Epithelial cell of proximal tubule (primary cell): ENCODE measurements at places on chromosomes 1 and 21. TPM values are rescaled to one million over a fixed set of nuclear protein-coding genes. Genes with fewer than 3 reads are reported as not detected.

DNA sequence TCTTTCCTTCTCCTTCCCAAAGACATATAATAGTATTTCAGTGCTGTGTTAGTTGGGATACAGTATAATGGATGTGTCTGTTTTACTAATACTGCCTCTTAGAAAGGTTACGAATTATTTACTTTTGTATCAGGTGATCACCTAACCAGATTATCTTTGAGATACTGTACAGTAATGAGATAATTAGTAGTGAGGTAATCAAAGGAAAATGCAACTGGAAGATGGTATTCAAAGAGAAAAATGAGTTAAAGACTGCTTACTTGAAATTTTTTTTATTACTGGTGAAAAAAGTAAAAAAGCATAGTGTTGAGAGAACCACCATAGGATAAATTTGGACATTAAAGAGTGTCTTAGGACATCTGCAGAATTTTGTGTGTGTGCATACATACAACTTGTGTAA is 10.9 kb downstream of the SMG7 start:
- no peak for DNase-seq

DNA sequence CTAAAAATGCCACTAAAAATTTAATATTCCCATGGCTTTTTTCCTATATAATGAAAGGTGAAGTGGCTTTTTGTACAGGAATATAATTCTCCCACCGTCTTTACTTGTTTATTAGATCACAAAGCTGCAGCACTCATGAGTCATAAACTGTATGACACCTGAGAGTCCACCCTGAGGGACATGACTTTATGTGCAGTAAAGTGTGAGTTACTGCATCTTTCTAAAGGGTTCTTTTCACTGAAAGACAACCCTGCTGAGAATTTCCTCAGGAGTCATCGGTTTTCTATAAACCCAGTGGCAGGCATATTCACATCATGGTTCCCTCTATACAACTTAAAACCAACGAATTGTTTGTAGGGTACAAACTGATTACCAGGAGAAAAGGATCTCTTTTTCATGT is 77.4 kb downstream of the APP start:
- no peak for DNase-seq

DNA sequence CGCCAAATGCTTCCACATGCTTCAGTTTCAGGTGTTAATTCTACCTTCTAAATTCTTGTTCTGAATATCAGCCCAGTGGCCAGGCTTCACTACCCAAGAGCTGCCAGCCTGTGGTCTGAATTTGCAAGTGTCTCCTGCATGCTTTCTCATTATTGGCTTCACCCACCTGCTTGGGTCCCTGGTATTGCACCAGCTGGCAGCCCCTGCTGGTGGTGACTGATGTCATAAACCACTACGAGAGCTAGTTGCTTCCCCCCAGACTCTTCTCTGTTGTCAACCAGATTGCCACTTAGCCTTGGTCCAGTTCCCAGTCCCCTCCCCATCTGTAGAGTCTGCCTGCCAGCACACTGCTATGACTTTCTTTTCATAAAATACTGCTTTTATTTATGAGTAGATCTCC is 197.7 kb upstream of the DUSP10 start:
- no peak for DNase-seq

- DNase-seq = no peak
Measured at GRCh38 chr1:33143698-33144097, 38.1 kb downstream of the TRIM62 start.

- DNase-seq = no peak
Measured at GRCh38 chr21:45852886-45853400, 128.6 kb upstream of the COL6A1 start.

DNA sequence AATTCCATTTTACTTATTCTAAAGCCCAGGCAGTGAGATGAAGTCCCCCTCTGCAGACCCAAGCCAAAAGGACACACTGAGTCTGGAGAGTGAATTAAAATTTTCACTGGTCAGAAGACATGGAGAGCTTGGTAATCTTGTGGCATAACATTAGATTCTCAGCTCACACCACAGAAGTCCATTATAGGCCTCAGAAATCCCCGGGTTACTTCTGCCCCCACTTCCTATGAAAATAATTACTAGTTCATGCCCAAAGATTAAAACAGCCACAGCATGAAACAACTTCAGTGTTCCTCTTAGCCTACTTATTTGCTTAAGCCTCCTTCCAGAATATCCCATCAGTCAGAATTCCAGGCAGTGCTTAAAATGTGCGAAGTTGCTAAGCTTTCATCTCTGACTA is 123.3 kb downstream of the ZC3H11B start:
- DNase-seq = no peak

GRCh38 chr21:18384771-18385170 is 18.8 kb downstream of the TMPRSS15 start:
- no peak for DNase-seq

GRCh38 chr1:175894581-175894980 is 151.2 kb upstream of the TNR start:
- peak; percentile 19 for DNase-seq

GRCh38 chr1:201461645-201462441 is 7.1 kb downstream of the PHLDA3 start:
- peak; percentile 83 for DNase-seq

- no peak for DNase-seq
Measured at GRCh38 chr21:14358775-14359174, 24.2 kb downstream of the HSPA13 start.

DNA sequence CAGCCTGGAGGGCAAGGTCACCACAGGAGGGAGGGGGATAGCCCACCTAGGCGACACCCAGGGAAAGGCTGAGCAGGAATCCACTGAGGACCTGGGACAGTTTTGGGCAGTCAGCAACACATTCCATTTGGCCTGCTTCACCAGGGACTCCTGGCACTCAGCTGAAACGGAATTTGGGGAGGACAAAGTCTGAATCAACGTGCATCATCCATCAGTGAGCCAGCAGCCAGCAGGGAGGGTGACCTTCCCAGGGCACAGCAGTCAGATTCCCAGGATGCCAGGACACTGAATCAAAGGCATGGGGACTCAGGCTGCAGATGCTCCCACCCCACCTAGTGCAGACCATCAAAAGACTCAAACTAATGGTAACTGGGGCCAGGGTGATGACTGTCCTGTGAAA is 4.6 kb downstream of the SH3BP5L start:
- no peak for DNase-seq

GRCh38 chr1:41618871-41619270 is 134.4 kb upstream of the EDN2 start:
- no peak for DNase-seq

DNA sequence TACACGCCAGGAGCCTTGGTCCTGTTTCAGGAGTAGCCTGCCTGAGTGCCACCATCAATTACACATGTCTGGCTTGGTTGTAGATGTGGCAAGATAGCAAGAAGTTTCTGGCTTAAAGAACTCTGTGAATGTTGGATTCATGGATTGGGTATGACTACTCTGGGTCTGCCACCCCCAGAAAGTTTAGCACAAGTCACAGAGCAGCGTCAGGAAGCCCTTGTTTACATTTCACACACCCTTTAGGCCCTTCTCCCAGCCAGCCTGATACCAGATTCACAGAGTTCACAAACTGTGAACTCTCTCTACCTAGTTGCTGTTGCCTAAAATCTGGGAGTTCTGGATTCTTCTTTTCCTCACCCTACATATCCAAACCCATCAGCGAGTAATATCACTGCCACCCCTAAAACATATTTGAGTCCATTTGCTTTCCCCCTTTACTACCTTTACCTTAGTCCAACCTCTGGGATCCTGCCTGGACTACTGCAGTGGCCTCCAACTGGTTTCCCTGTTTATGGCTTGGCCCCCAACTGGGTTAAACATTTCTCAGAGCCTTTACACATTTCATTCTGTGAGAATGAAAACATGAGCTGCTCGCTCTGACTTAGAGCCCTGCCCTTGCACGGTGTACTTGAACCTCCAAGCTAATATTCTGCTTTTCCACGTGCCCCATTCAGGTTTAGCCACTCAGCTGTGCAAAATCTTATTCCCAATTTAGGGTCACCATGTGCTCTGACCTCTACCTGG is 4.1 kb upstream of the CCDC24 start:
- no peak for DNase-seq

DNA sequence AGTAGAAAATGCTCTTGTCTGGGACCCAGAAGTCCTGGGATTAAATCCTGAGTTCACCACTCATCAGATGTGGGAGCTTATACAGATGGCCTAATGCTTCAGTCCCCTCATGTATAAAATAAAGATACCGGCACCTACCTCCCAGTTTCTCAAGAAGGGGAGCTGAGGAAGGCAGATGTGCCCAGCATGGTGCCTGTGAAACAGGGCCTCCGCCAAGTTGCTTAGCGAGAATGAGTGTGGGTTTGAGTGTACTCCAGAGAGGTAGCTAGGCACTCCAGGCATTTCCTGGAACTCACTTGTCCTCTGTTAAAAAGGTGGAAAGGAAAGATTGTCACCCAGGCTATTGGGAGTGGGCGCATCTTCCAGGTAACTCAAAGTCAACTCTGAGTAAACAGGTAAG is 37.8 kb downstream of the IER5 start:
- no peak for DNase-seq

GRCh38 chr1:147651466-147651865 is 18.9 kb downstream of the ACP6 start:
- DNase-seq = peak; percentile 63

DNA sequence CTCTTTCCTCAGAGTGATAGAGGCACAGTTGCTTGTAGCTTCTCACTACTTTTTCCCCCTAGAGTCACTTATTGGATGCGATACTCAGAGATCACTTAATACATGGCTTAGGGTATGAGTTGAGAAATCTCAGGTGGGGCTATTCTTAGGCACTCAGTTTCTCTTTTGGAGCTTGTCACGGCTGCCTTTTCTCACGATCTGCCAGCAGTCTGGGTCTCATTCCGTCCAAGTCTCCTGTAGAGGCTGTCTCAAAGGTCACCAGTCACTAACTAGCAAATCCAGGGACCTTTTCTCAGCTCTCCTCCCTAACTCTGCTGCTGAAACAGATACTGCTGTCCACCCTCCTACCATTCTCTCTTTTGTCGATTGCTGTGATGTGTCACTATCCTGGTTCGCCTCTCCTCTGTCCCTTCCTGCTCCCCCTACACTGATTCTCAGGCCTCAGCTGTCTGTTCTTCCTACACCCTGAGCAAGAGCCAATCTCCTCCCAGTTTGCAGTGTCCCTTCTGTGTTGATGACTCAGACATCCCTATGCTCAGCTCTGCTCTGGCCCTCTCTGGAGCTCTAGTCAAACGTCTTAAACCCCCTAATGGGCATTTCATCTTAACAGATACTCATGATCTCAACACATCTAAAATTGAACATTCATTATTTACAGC is 12.4 kb downstream of the ATP1A2 start:
- no peak for DNase-seq

GRCh38 chr1:89719502-89720306 is 86.8 kb downstream of the LRRC8C start:
- no peak for DNase-seq

DNA sequence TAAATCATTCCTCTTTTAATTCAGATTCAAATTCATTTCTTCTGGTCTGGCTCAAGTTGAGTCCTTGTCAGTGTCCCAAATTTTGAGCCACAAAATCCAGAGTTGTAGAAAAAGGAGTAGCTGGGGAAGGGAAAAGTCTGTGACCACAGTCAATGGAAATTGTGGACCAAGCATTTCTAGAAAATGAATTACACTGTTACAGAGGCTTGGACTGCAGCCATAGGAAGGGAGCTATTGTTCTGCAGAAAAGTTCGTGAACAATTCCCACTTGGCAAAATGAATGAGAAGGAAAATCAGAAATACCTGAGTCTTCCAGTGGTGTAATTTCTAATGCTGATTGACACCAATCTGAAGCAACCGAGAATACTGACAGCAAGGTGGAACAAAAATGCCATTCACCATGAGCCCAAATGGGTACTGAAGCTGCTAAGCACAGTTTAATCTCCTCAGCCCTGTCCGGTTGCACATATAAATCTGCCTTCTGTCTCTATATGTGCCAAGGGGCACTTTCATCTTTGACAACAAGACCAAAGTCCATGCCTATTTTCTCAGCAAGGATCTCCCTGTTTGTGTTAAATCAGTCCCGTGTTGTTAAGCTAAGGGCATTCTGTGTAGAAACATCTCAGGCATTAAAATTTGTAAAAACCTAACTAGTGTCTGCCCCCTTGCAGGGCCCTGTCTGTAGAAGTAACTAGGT is 51.3 kb downstream of the TEX35 start:
- no peak for DNase-seq

DNA sequence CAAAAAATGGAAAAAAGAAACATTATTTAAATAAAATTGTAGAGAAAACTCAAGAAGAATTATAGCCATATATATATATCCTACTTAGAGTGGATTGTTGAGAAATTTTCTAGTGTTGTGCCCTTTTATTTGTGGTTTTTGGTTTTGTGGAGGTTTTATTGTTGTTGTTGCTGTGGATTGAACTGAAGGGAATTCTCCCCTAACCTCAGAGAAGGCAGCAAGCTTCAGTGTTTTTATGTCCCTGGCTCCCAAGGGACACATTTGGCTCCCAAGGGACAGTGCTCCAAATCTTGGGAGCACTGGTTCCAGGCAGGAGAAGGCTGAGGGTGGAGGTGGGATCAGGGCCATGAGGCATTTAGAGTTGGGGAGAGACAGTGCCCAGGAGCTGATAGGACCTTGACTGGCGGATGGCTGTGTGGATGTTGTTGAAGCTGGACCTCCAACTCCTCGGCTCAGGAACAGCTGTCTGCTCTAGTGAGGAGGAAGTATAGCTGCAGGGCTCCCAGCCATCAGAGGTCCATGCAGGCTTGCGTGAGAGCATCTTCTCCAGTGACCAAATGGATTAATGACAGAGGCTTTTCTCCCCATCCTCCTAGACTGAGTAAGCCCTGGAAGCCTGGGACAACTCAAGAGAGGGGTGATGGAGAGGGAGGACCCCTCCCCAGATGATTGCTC is 100.5 kb downstream of the TEX35 start:
- DNase-seq = no peak

PAPPA2 gene
- 0.14 and 0.98 TPM in 2 replicates for total RNA-seq

CD84 gene
- not detected in 2 replicates for total RNA-seq

VSIG8 gene
- total RNA-seq = not detected in 2 replicates

ILF2 gene
- 295 and 370 TPM in 2 replicates for total RNA-seq

TNFAIP8L2 gene
- not detected in 2 replicates for total RNA-seq

CCDC185 gene
- total RNA-seq = not detected in 2 replicates

SYT11 gene
- total RNA-seq = 13.2 and 15.4 TPM in 2 replicates

TNNI3K gene
- 0.69 and 0.72 TPM in 2 replicates for total RNA-seq

NBPF20 gene
- total RNA-seq = 1.0 and 1.9 TPM in 2 replicates

PODN gene
- total RNA-seq = 0.06 TPM in 1 of 2 replicates, not detected in the other

SELENBP1 gene
- 2.7 and 5.9 TPM in 2 replicates for total RNA-seq

LCE2C gene
- not detected in 2 replicates for total RNA-seq

NBPF11 gene
- total RNA-seq = 2.8 and 3.3 TPM in 2 replicates
